ENCODE measurements at places on chromosomes 12 and 14.
A peak's percentile ranks its signal among the peaks of the same experiment; 100 is the strongest.

DNA sequence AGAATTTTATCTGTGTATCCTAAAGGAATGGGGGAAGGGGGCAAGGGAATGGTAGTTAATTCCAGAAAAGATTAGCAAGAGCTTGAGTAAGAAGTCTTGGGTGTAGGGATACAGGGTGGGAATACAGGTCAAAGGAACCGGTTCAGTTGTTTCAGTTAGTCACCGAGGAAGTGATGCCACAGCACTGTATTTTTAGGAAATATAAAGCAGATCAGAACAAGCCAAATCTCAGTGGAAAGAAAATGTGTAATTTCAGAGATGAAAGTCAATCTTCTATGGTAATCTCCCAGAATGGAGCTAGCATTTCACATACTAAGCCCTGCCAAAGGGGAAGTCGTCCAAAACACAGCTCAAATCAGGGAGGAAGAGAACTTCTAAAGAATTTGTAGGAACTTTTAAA is 4.7 kb upstream of the TUBA1C start:
- no peak for DNase-seq

DNA sequence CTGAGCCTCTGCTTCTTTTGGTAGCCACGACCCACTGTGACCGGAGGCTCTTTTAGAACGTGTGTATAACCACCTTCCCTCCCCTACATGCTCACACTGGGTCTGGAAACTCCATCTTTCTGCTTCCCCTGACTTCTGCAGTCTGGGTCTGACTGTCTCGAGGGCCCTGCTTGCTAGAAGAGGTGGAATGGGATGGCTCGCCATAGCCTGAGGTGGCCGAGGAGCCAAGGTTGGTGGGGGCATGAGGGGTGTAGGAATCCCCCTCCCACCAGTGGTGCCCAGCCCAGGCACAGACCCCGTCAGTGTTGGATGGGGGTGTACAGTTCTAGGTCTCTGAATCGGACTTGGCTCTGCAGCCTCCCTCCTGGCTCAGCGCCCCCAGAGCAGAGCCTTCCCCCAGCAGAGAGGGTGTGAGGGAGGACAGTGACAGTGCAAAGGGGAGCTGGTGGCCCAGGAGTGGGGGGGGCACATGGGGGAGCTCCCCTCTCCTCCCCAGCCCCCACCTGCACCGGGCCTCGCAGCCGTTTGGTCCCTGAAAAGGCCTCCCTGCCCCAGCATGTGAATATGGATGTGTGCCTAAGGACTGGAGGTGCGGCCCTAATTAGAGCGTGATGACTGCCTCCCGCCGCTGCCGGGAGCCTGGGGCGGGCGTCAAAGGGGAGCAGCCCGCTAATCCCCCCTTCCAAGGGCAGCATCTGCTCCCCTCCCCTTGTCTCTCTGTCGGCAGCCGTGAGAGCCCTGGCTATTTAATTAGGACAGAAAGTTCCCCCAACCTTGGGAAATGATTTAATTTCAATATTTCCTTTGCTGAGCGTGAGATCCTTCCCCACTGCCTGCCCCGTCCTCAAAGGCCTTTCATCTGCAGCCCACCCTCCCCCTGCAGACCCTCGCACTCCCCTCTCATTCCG is 196.2 kb upstream of the C14orf180 start:
- no peak for DNase-seq

DNA sequence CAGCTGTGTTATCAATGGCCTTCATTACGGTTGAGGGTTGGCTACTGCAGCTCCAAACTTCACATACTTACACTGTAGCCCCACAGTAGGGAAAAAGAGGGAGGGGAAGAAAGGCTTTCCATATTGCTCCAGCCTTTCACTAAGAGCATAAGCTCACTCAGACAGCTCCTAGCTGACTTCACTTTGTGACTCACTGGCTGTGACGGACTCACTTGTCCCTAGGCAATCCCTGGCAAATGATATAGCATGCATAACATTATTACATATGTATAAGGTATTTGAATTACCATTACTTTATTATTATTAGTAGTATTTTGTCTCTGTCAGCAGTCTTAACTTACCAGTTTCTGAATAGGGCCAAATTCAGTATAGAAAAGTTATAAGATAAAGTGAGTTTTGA is 350.7 kb downstream of the RMST start:
- DNase-seq = no peak

DNA sequence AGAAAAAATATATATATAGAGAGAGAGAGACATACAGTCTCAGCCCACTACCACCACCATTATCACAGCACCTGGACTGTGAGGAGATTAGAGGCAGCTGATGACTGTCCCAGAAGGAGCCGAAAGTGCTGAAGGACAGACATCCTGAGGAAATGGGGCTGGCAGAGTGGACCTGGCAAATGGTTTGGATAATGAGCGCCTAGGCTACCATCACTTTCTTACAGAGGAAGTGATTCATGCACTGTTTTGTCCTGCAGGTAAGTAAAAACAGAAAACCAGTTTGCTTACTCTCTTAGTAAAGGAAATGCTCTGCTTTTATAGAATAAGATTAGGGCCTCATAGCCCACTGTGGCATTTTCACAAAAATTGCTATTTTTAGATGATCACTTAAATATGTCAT is 28.6 kb upstream of the DNM1L start:
- no peak for DNase-seq

DNA sequence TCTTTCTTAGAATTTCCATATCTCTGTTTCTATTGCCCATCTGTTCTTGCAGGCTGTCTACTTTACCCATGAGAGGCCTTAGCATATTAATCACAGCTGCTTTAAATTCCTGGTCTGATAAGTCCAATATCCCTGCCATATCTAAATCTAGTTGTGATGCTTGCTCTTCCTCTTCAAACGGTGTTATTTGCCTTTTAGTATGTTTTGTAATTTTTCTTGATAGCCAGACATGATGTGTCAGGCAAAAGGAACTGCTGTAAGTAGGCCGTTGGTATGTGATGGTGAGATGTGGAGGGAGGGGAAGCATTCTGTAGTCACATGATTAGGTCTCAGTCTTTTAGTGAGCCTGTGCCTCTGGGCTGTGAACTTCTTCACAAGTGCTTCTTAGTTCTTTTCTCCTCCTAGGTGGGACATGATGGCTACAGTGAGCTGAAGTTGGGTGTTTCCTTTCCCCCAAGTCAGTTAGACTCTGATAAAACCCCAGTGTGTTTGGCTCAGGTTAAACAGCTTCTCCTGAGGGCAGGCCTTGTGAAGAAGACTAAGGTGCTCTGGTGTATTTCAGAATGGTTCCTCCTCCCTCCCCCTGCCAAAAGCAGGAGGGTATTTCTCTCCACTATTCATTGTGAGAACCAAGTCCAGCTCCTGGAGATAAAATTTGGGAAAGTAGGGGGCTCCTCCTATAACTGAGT is 195.9 kb upstream of the PARP11 start:
- DNase-seq = no peak

DNA sequence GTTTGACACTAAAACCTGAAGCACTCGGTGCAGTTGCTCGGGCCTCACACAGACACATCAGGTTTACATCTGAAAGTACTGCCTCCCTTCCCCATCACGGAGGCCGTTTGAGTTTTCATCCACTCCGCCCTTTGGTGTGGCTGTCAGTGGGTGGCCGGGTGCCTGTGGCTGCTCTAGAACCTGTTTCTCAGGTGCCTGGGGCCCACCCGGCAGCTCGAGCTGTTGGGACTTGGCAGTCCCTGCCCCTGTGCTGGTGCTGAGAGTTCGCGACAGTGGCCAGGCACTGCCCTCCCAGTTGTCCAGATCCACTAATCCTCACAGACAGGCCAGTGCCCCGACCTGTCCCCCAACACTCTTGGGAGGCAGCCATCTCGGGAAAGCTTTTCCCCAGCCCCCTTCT is 22.4 kb downstream of the XRCC3 start:
- no peak for DNase-seq

- DNase-seq = peak; percentile 68
These were observed 44.8 kb downstream of the FOXN4 start for GRCh38 chr12:109264095-109264942.

GRCh38 chr12:57849035-57849434 is 2.5 kb upstream of the CTDSP2 start:
- DNase-seq = no peak

GRCh38 chr14:23435543-23436326 is at the start of gene MYH7:
MYH7 (minus strand) TSS chr14:23435660; CDS start chr14:23433732, 1,928 bp downstream.
- DNase-seq = no peak

DNA sequence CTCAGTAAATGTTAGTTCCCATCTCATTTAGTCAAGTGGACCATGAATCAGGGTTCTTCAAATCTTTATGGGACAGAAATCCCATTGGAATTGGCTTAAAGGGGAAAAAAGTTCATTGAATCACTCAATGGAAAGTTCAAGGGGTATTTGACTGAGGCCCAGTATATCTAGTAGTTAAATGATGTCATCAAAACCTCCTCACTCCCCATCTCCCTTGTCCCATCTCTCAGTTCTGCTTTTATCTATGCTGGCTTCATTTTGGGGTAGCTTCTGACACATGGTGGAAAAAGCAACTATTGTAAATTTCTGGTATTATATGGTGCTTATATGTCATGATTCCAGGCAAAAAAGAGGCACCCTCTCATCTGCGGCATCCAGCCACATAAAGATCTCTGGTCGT is 51.9 kb downstream of the DAAM1 start:
- no peak for DNase-seq

GRCh38 chr14:52325126-52325525 is 11.0 kb downstream of the PTGER2 start:
- no peak for DNase-seq

GRCh38 chr12:53696285-53696654 is 20.4 kb upstream of the ATP5MC2 start:
- peak; percentile 51 for DNase-seq

DNA sequence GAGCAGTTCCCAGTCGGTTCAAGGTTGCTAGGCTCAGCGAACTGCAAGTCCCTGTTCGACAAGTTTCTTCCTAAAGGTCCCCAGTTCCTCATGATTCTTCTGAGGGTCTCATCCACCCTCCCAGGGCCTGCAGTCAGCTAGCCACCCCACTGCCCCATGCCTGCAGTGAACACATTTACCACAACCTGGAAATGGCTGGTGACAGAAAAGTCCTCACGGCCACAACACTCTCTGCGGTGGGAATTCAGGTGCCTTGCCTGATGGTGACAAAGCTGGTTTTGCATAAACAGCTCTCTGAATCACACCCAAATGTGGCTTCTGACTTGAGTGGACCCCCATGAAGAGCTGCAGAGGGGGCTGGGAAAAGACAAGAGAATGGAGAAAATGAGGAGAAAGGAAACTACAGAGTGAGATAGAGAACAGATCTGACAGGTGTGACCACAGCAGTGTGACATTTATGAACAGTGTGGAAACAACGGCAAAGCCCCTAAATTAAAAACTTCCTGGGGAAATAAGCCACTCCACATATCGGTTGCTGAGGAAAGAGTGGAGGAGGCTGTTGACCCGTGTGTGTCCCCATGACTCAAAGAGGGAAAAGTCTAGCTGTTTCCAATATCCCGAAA is 1.3 kb upstream of the CD27 start:
- no peak for DNase-seq

DNA sequence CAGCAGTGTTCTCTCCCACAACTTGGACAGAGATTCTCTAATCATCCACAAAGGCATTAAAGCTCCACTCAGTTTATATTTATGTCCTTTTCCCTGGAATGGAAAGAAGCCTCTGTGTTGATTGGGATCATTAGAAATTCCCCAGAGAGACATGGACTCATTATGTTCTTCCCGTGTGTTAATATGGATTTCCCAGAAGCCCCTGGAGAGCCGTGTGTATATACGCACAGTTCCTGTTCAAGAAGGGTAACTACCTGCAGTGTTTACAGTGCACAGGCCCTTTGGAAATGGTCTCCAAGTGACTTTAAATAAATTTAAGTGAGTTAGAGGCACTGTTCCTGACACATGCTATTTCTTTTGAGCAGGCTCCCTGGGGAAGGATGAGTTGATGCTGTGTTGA is 428.0 kb upstream of the TMTC1 start:
- DNase-seq = no peak

DNA sequence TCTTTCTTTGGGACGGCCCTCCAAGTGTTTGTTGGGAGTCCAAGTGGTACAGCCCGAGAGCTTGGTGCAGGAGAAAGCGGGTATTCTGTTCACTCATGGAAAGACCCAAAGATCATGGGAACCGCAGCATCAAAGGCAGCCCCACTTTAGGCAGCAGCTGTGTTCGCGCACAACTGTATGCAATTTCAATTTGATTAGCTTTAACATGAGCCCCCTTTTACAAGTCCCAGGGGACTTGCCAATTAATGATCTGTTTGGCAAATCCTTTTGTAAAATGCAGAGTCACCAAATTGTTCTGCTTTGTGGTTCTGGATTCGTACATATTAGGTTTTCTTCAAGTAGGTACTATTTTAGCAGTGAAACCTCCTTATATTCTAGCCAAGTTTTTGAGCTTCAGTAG is 217.7 kb downstream of the AACS start:
- no peak for DNase-seq

DNA sequence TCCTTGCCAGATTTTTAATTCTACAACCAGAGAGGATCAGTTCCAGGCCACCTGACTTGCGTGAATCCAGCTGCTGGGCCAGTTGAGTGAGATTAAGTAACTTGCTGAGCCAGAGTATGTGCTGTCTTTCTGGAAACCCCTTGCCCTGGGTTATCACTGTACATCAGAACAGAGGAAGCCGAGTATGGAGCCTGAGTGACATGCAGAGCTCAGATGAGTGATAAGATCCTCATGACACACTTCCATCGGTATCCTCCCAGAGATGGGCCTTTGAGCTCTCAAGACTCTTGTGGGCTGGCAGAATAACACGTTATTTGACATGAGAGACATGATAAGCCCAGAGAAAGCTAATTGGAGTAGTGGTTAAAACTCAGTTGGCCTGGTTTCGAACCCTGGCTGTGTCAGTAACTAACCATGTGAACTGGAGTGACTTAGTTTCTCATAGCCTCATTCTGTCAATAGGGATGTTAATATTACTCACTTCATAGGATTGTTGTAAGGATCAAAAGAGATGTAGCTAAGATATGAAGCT is 388.1 kb downstream of the ZFP36L1 start:
- no peak for DNase-seq

DNA sequence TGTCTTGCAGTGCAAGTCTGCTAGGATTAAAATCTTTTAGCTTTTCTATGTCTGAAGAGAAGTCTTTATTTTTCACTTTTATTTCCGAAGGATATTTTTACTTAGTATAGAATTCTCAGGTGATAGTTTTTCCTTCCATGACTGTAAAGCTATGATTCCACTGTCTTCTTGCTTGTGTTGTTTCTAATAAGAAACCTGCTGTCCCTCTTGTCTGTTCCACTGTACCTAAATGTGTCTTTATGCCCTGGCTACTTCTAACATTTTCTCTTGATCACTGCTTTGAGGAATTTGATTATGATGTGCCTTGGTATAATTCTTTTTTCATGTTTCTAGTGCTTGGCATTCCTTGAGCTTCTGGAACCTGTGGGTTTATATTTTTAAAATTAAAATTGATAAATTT is 228.7 kb downstream of the CACNA1C start:
- no peak for DNase-seq

Measured in gastrocnemius medialis (tissue), 4 donors.